ENCODE measurements at places on chromosomes 4 and X.

DNA sequence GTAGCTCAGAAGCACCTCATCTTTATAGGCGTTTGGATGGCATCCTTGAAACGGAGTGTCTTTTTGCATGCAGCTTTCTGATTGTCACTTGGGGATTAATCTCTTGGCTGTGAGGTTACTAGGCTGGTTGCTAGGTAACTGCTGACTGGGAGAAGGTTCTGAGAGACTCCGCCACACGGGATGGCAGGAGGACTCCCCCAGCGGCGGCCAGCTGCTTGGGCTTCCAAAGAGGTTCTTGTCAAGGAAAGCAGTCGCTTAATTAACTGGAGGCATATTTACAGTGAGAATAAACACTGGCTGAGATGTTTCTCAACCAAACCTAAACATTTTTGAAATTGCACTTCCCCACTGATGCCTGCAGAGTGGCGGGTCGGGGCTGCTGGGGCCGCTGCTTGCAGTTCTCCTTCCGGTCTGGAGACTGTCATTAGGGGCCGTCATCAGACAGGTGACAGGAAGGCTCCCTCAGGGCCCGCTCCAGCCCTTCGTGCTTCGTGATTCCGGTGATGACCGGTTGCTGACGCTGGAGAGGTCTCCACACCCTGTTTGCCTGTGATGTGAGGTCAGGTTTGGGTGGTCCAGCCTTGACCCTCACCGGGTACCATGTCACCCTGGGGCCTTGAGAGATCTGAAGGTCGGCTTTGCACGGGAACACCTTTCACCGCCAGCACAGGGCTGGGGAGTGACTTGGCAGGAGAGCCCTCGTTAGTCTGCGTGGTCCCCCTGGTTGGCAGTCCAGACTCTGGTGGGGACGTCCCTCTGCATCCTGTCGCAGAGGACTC, 9.1 kb downstream of the NSG1 start:
- peak; percentile 28 for DNase-seq

GRCh38 chrX:56783996-56784620, 55.1 kb downstream of the NBDY start:
- DNase-seq: no peak

GRCh38 chr4:97238956-97239666, 904.2 kb downstream of the STPG2 start:
- DNase-seq: peak; percentile 57

DNA sequence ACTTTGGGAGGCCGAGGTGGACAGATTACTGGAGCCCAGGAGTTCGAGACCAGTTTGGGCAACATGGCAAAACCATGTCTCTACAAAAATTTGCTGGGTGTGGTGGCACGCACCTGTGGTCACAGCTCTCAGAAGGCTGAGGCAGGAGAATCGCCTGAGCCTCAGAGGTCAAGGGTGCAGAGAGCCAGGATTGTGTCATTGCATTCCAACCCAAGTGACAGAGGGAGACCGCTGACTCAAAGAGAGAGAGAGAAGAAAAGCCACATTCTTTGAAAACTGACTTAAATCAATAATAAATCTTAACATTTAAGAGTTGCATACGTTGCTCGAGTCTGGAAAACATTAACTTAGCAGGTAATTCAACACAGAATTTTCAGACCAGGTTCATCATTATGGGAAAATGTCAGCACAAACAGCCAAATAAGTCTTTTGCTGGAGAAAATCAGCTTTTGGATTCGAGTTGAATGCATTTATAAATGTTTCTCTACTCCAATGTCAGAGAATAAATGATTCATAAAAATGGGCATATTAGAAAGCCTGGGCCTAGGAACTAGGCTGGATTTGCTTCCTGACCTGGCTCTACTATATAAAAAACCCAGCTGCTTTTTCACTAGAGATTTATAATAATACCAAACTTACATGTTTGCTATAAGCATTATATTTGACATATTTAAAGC, 68.3 kb upstream of the RBPJ start:
- no peak for DNase-seq

DNA sequence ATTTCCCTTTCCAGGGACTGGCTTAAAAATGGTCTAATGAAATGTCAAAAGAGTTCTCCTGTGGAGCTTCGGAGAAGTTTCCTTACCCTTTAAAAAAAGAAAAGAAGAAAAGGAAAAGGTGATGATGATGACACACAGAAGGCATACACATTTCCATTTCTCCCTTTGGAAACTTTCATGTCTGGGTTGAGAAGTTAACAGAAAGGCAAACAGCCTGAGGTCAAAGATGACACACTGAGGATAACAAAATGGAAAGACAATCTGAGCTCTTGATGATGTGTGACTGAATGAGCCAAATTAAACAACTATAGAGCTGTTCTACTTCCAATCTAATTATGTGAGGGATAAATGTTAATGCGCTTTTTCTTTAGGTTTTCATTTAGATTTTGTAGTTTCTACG, 32.2 kb downstream of the NFXL1 start:
- no peak for DNase-seq

DNA sequence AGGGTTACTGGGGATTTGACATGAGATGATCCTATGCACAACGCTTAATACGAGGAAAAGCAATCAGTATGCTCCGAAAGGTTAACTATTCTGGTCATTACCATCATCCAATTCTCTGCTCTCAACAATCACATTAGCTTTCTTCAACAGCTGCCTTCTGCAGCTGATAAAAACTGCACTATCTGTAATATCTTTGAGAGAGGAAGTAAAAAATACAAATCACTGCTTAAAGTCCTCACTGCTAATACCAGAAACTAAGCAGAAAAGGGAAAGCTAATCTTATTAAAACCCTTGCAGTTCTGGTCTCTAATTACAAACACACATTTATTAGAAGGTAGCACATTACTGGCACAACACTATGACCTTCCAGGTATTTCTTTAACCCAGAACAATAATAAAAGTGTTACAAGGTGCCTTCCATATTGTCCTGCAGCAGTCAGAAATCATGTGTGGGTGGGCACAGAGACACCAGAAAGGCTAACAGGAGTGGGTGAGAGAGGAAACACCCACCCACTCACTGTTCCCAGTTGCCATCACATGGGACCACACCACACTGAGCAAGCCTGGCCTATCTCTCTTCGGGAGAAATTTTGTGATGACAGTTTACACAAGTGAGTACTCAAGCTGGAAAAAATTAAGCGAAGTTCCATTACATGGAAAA, 71.0 kb downstream of the RELL1 start:
- DNase-seq: no peak

- DNase-seq: peak; percentile 63
These were observed 30.7 kb downstream of the ARHGEF9 start for GRCh38 chrX:63754136-63754859.

DNA sequence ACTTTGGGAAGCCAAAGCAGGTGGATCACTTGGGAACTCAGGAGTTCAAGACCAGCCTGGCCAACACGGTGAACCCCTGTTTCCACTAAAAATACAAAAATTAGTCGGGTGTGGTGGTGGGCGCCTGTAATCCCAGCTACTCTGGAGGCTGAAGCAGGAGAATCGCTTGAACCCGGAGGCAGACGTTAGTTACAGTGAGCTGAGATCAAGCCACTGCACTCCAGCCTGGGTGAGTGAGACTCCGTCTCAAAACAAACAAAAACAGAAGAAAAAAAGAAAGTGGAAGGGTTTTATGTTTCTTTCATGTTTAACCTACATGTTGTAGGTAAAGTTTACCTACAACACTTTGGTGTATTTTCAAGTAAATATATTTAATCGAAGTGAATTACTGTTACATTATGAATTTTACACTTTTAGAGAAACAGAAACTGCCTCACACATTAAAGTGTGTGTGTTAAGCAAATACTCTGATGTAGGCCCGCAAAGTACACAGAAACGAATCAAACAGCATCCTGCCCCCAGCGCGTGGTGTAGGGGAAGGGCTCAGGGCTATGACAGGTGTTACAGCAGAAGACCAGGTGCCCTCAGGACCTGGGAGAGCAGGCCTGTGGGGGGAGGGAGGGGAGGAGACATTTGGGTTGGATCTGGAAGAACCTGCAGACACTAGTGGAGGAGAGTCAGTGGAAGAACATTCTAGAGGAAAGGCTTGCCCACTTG, 39.0 kb downstream of the PTTG2 start:
- DNase-seq: peak; percentile 31

- DNase-seq: no peak
These were observed 41.5 kb upstream of the HPRT1 start for GRCh38 chrX:134418317-134419113.

GRCh38 chr4:135838889-135839288, 1637.3 kb upstream of the PABPC4L start:
- no peak for DNase-seq

GRCh38 chrX:1871887-1872286, 257.0 kb downstream of the ASMT start:
- DNase-seq: no peak

- DNase-seq: no peak
These were observed 1238.9 kb downstream of the ADGRL3 start for GRCh38 chr4:62439051-62439450.

DNA sequence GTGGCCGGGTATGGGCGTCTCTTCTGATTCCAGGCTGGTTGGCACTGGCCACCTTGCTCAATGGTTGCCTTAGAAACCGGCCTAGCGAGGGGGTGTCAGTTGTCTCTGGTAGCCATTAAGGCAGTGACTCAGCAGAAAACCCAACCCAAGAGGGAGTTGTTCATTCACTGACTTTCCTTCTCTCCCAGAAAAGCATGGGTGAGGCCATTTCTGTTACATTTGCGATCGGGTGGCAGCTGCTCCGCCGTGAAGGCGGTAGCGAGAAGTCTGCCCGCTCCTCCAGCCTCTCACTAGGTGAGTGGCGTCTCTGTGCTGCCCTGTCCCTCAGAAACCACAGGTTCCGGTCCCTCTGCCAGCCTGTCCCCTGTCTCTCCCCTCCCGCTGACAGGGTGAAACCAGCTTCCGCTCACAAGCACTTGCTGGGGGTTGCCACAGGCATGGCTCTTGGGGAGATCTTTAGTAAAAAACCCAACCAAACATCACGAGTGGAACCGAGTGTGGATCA, 17.4 kb downstream of the IRAK1 start:
- peak; percentile 48 for DNase-seq

- no peak for DNase-seq
These were observed 1.6 kb upstream of the SH3RF1 start for GRCh38 chr4:169272265-169272886.

Measured in NCI-H1092 treated with DMSO at 0.1 percent for 48 hours (cell line).